Fibroblast of lung (primary cell): ENCODE measurements at places on chromosomes 6 and 20. TPM values are rescaled to one million over a fixed set of nuclear protein-coding genes. Genes with fewer than 3 reads are reported as not detected.

FLRT3 gene
- total RNA-seq, result 5.1 and 7.6 TPM in 2 replicates

FABP7 gene
- total RNA-seq, result not detected in 2 replicates

CRISP3 gene
- total RNA-seq, result not detected in 2 replicates

MTO1 gene
- 47.3 and 52.4 TPM in 2 replicates for total RNA-seq

ELOVL4 gene
- 4.6 and 6.4 TPM in 2 replicates for total RNA-seq

VTA1 gene
- total RNA-seq, result 25.9 and 26.3 TPM in 2 replicates

LYRM4 gene
- total RNA-seq, result 14.5 and 18.0 TPM in 2 replicates

GLP1R gene
- total RNA-seq, result not detected in 2 replicates

TNNC2 gene
- total RNA-seq, result 1.3 and 1.8 TPM in 2 replicates

LAMP5 gene
- total RNA-seq, result 2.1 and 2.6 TPM in 2 replicates

PTCRA gene
- not detected in 2 replicates for total RNA-seq

BPI gene
- not detected in 2 replicates for total RNA-seq

HRH3 gene
- total RNA-seq, result not detected in 2 replicates

PRRT1 gene
- 0.26 and 0.33 TPM in 2 replicates for total RNA-seq

NPEPL1 gene
- 18.7 and 24.6 TPM in 2 replicates for total RNA-seq

LST1 gene
- not detected in 2 replicates for total RNA-seq

SLC22A16 gene
- under 0.01 TPM in 1 of 2 replicates, not detected in the other for total RNA-seq

SRXN1 gene
- total RNA-seq, result 58.6 and 91.2 TPM in 2 replicates
